ENCODE measurements at places on chromosomes 1 and 21.
A peak's percentile ranks its signal among the peaks of the same experiment; 100 is the strongest.

DNA sequence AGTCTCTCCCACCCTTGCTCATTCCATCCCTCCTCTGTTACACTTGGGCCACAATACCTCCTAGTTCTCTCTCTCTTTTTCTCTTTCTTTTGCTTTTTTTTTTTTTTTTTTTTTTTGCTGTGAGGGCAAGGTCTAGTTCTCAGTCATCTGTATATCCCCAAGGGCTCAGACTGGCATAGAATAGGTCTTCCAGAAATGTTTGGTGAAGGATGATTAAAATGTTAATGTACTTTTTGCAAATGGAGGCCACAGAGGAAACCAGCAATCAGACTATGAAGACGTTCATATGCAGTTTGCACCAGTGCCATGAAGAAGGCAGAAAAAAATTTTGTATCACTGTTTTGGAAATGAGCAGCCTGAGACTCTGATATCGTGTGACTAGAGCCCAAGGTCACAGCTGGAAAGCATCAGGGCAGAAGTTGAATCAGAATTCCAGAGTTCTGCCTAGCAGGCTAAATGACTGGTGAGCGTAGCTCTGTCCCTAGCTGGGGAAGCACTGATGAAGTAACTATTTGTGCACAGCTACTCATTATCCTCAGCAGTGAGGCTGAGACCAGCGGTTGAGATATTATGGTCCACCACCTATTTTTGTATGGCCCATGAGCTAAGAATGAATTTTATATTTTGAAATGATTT, 186.5 kb downstream of the TGFBR3 start:
- no peak for DNase-seq

- DNase-seq, result no peak
Measured at GRCh38 chr1:214582289-214582891, 20.6 kb upstream of the CENPF start.

- no peak for DNase-seq
Measured at GRCh38 chr1:71462247-71462646, 381.4 kb upstream of the ZRANB2 start.

GRCh38 chr1:10472220-10473144, at the start of gene DFFA:
Gene DFFA (minus strand): TSS chr1:10472529. CDS start chr1:10472458, 71 bp downstream.
- peak; percentile 96 for DNase-seq

GRCh38 chr1:168167806-168168205, 11.0 kb upstream of the TIPRL start:
- no peak for DNase-seq

DNA sequence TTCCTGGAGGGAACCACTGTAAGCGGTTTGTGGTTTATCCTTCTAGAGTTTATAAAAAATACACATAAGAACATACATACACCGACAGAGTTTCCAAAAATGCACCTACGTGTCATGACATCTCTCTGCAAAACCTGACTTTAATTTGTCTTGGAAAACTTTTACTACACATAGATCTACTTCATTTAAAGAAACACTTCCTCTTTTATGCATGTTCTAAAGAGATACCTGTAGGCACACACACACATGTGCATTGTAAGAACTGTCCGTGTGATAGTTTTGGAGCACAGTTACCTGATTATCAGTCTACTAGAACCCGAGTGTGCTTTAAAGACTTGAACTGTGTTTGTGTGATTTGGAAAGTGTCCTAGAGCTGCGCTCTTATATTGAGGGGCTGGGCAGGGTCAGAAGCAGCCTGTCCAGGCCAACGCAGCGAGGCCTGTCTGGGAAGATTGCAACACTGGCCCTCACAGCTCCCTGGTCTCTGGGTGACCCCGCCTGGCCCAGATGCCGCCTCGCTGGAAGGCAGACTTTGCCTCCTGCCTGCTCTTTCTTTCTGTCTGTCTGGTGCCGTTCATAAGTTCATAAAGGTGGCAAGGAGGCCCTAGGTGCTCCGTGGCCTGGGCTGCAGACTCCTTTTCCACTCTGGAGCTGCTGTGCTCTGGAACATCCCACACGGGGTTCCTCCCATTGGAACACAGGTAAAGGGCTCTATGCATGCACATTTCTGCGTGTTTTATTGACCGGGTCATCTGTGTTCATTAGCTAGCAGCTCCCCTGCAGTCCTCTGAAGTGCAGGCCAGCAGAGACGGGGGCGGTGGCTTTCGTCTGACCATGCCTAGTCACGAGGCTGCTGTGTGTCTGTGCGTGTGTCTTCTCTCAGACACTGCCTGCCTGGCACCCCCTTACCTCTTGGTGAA, 46.3 kb downstream of the AGPAT3 start:
- no peak for DNase-seq

DNA sequence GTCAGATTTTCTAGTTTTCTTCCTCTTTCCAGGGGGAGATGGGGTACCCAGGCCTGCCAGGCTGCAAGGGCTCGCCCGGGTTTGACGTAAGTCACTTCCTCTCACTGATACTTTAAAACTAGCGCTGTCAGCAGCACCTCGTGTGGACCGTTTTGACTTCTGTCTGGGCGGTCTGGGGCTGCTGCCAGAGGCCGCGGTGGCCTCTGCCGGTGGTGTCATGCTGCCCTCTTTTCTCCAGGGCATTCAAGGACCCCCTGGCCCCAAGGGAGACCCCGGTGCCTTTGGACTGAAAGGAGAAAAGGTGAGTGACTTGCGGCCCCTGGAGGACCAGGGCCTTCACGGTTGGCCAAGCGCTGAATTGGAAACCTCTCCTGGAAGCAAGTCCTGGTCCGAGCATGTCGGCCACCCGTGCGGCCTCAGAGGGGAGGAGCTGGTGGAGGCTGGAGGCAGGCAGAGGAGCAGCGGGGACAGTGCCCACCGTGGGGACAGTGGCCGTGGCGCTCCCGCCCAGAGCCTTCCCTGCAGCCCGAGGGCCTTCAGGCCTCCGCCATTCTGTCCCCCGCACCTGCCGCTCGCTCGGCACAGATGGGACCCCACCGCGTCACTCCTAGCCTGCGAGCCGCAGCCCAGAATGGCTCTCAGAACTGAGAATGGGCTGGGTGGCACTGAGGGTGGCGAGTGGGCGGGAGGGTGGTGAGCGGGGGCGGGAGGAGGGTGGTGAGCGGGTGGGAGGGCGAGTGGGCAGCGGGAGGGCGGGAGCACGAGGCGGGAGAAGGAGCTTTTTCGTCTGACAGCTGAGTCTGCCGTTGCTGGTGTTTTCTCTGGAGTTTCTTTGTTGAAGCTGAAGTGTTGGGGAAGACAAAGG, 9.4 kb downstream of the COL6A1 start:
- DNase-seq, result no peak

DNA sequence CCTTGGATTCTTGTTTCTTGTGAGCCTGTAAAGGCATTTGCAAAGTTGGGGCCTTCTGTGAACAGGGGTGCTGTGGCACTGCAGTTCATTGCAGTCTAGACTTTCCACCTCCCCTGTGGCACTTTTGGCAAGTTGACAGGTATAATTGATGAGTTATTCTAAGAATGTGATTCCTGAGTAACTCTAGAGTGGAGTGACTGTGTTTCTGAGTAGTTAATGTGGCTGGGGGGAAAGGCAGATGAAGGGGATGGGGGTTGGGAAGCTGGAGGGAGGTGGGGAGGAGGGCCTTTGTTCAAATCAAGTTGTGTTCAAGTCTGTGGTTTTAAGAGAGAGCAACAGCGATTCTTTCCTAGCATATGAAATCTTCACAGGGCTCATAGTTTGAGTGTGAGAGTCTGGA, 32.9 kb downstream of the PBX1 start:
- no peak for DNase-seq

GRCh38 chr1:212310383-212310782, 25.2 kb downstream of the PPP2R5A start:
- no peak for DNase-seq

GRCh38 chr1:82901561-82901960, 1097.4 kb downstream of the TTLL7 start:
- no peak for DNase-seq

DNA sequence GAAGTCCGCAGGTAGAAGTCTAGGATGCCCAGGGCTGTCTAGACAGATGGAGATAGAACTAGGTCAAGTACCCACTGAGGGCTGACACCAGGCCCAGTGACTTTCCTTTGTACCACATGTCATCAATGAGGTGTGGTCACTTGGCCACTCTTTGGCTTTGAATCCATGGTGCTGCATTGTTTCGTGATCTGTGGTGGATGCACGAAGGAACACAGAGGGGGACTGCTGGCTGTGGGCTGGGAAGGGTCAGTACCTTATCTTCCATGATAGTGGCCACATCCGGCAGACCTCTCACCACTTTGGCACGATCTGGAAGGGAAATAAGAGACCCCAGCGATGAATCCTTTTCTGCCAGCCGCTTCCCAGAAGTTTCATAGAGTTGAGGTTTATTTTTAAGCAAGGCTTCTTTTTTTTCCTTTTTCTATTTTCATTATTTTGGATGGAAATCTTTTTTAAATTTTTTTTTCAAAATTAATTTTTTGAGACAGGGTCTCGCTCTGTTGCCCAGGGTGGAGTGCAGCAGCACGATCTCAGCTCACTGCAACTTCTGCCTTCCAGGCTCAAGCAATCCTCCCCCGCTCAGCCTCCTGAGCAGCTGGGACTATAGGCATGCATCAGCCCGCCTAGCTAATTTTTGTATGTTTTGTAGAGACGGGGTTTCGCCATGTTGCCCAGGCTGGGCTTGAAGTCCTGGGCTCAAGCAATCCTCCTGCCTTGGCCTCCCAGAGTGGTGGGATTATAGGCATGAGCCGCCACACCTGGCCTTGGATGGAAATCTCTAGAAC, 53.1 kb downstream of the MYOM3 start:
- no peak for DNase-seq

- peak; percentile 61 for DNase-seq
Measured at GRCh38 chr1:206032380-206033140, 8.9 kb upstream of the CTSE start.

DNA sequence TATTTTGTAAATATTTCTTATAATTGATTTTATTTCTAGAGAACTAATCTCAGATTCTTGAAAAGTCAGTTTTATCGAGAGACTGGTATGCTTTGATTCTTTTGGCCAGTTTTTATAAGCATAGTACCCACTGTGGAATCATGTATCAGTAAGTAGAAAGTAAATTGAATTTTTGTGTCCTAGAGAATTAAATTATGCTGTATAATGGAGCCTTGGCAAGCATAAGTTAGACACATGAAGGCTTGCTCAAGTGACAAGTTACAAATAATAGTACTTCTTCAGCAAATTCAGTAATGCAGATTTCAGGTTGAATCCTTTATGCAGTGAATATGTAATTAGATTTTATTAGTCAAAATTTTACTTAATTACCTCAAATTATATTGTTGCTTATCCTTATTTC, 40.1 kb downstream of the ADGRL2 start:
- no peak for DNase-seq

DNA sequence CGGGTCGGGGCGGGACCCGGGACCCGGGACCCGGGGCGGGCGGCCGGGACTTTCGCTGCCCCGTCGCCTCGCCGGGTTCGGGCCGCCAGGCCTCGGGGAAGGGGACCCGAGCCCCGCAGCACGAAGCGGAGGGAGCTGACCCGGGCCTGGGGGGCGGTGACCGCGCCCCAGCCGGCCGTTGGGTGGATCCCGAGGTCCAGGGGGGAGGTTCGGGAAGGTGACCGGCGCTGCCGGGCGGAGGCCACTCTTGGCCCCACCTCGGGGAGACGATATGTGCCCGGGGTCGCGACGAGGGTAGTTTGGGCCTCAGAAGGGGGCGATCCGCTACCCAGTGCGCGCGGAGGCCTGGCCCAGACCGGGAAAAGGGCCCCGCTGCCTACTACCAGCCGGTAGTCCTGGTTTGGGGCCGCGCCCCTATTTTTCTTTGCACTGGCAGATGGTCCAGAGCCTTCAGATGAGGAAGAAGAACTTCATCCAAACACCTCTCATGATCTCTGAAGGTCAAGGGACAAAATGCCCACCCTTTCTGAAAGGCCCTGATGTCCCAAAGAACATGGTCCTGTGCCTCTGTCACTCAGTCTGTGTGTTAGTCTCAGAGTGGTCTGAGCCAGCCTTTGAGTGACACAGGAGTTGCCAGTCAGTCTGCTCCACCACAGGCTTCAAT, 766 bp downstream of the AGO4 start:
- DNase-seq, result peak; percentile 50

GRCh38 chr1:110370827-110371226, 20.0 kb downstream of the SLC16A4 start:
- DNase-seq, result no peak

- peak; percentile 92 for DNase-seq
Measured at GRCh38 chr1:94612525-94613204, 71.1 kb upstream of the F3 start.

GRCh38 chr21:33402001-33402979, 923 bp upstream of the IFNGR2 start:
- peak; percentile 97 for DNase-seq
